ENCODE measurements at places on chromosomes 1 and 21.

DNA sequence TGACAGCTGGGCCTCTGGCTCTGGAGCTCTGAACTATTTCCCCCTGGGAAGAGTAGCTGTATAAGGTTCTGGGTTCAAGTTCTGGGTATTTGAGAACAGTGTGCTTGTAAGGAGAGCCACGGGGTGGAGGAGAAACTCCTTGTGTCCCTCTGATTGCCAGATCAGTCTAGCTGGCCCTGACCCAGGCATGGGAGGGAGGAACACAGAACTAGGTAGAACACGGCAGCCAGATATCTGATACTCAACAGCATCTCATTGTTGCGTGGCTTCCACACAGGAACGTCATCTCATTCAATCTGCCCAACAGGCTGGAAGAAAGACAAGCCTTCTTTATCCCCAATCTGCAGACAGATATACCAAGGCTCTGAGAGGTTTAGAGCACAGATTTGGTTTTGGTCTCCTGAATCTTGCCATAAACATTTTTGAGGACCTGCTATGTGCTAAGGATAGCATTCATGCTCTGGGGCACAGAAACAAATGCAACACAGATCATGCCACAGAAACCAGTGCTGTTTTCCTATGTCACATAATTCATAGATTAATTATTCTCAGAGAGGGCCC is 83.8 kb downstream of the PLXNA2 start:
- no peak for DNase-seq

GRCh38 chr1:235221653-235222375 is 60.8 kb upstream of the RBM34 start:
- no peak for DNase-seq

GRCh38 chr1:160062230-160062532 is 7.8 kb downstream of the KCNJ10 start:
- DNase-seq: no peak

DNA sequence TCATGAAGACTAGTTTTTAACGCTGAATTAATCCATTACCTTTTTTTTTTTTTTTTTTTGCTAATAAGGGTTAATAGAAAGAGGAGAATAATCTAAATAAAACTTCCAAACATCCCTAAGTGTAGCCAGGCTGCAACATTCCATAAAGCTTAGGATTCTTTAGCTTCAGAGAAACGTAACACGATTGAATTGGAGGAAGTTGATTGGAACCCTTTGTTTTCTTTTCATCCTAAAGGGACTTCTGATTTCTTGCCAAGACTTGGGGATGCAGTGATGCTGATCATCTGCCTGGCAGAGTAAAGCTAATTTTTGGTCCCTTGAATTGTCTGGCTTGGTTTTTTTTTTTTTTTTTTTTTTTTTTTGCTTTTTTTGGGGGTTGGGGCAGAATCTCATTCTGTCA is 142.9 kb downstream of the VPS13D start:
- DNase-seq: no peak

- no peak for DNase-seq
These were observed 12.5 kb downstream of the AGT start for GRCh38 chr1:230701434-230701833.
